ENCODE measurements at places on chromosomes 16 and 17. TPM values are rescaled to one million over a fixed set of nuclear protein-coding genes. Genes with fewer than 3 reads are reported as not detected.

GRCh38 chr17:9355846-9356245 lies 219.8 kb downstream of the STX8 start:
- peaks cover 5% of the 10 kb centered on the region for H3K27me3 ChIP-seq
- no peak overlapping the region for H3K4me3 ChIP-seq
- H3K36me3 ChIP-seq = no peaks in the 10 kb centered on the region
- H3K4me1 ChIP-seq = peaks cover 24% of the 10 kb centered on the region
- DNase-seq = no peak

DNA sequence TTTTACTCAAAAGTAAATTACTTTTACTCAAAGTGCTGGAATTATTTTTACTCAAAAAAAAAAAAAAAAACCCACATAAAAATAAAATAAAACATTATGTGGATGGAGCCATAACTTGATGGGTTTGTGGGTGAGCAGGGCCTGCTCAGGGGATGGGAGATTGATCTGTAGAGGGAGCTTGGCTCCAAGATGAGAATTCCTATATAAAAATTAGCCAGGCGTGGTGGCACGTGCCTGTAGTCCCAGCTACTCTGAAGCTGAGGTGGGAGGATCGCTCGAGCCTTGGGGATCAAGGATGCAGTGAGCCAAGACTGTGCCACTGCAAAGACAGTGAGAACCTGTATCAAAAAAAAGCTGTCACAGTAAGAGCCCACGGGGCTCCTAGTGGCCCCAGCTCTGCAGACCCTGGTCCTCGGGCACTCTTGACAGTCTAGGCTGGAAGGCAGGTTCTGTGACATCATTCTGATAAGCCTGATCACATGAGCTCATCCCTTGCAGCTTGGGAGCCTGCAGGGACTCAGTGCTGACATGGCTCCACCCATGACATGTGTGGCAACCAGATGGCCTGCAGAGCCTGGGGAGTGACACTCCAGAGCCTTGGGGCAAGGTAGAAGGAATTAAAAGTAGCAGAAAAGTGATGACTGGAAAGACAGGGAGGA lies 42.5 kb downstream of the ST3GAL2 start:
- DNase-seq = peak; percentile 91
- peaks cover 52% of the 10 kb centered on the region for H3K4me1 ChIP-seq
- H3K36me3 ChIP-seq = no peaks in the 10 kb centered on the region
- H3K4me3 ChIP-seq = peak overlapping the region; percentile 73
- H3K27ac ChIP-seq = peak overlapping the region; percentile 99

DNA sequence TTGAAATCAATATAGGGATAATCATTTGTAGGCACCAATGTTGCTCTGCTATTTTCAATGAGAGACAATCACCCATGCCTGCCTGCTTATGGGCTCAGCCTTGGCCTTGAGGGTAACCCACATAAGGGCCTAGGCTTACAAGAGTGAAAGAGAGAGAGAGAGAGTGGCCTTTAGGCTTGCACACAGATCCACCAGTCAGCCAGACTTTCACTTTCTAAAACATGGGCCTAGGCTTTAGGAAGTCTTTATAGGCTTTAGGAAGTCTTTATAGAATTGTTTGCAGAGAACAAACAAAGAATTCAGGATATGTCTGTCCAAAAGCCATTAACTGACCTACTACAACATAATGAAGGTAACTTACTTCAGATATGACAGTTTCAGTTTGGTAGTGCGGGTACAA lies 3.4 kb downstream of the ABCA9 start:
- no peaks in the 10 kb centered on the region for H3K36me3 ChIP-seq
- no peak overlapping the region for H3K4me3 ChIP-seq
- DNase-seq = no peak

DNA sequence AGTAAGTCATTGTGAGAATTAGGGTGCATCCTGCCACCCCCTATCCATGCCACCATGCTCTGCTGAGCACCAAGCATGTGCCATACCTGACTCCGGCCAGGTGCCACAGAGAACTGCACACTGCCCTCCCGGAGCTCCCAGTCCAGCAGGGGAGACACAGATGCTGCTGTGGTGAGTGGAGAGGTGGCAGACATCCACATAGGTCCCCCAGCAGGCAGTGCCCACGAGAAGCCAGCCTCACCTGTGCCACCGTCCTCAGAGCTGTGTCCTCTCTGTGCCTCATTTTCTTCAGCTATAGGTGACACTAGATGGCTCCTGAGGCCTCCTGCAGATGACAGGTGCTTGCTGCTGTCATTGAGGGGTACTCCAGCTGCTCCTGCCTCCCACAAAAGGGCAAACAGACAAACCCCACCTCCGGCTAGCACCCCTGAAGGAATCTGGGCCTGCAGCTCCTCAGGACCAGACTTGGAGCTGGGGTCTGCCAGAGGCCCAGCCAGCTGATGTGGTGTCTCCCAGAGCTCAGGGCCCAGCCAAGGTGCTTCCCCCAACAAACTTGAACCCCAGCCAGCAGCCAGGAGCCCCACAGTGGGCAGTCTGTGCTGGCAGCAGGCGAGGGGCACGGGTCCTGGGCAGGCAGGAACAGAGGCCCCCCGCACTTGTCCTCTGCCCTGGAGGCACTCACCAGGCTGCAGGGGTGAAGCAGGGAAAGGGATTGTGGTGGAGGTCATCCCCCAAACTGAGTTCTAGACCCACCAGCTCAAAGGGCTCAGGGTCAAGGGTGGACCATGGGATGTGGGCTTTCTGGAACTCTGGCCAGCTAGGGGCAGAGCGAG lies 17.1 kb downstream of the FOXJ1 start:
- H3K36me3 ChIP-seq = no peaks in the 10 kb centered on the region
- no peak overlapping the region for H3K27ac ChIP-seq

- H3K36me3 ChIP-seq = no peaks in the 10 kb centered on the region
- no peak for DNase-seq
- peaks cover 36% of the 10 kb centered on the region for H3K4me1 ChIP-seq
- no peak overlapping the region for H3K4me3 ChIP-seq
Measured at GRCh38 chr17:40107522-40108174, 7.3 kb upstream of the NR1D1 start.

DNA sequence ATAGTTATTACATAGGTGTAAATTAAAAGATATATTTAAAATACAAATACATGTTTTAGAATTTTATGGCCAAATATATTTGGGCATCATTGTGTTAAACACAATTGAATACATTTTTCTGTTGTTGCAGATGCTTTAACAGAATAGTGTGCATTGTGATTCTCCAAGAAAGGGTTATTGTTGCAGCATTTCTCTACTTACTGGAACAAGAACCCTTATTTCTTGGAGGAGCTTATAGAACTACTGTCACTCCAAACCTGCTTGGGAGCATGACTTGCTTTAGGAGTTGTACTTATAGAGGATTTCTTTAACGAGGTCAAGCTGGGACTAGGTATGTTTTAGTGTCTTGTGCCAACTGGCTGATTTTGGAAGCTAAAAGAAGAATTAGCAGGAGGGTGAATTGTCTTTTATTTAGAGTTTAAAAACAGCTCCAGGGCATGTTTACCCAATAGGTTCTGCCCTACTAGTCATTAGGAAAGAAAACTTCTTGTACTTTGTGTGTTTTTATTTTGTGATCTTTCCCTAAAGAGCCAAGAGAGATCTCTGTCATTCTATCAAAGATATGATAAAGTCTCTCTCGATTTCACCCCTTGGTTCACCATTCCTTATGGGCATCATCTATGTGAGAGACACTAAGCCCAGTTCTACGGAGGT lies 279.8 kb upstream of the SALL1 start:
- H3K27me3 ChIP-seq = peaks cover 6% of the 10 kb centered on the region
- H3K4me1 ChIP-seq = peaks cover 5% of the 10 kb centered on the region
- no peaks in the 10 kb centered on the region for H3K36me3 ChIP-seq
- H3K4me3 ChIP-seq = no peak overlapping the region
- no peak overlapping the region for H3K27ac ChIP-seq
- DNase-seq = no peak

GRCh38 chr17:62867303-62867702 lies 59.2 kb upstream of the MARCHF10 start:
- peaks cover 3% of the 10 kb centered on the region for H3K27me3 ChIP-seq
- no peaks in the 10 kb centered on the region for H3K36me3 ChIP-seq
- H3K27ac ChIP-seq = no peak overlapping the region
- H3K4me3 ChIP-seq = no peak overlapping the region

The CLEC18C gene
- 0.66 TPM for total RNA-seq

DNA sequence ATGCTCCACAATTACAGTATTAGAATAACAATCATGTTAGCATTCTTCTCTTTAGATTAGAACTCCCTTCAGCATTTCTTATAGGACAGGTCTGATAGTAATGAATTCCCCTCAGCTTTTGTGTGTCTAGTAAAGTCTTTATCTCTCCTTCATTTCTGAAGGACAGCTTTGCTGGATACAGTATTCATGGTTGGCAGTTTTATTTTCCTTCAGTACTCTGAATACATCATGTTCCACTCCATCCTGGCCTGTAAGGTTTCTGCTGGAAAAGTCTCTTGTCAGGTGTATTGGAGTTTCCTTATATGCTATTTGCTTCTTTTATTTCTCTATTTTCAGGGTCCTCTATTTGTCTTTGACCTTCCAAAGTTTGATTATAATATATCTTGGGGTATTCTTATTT lies 4.0 kb upstream of the ABCA10 start:
- no peak for DNase-seq
- H3K4me1 ChIP-seq = no peaks in the 10 kb centered on the region
- no peaks in the 10 kb centered on the region for H3K27me3 ChIP-seq
- H3K36me3 ChIP-seq = peaks cover 8% of the 10 kb centered on the region

DNA sequence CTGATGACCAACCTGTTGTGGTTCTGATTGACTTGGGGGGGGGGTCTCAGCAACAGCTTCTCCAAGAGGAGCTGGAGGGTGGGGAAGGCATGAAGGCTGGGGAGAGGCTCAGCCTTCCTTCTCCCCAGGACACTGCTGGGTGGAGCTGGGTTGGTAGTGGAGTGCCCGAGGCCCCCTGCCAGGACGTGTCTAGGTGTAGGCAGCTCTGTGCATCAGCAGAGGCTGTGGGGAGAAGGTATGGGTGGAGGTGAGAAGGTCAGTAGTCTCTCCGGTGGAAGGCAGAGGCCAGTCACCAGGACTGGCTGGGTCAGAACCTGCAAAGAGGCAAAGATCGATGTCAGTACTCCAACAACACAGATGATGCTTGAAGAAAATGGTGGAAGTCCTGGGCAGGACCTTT lies 3.9 kb downstream of the CHAD start:
- no peak overlapping the region for H3K27ac ChIP-seq
- DNase-seq = no peak
- H3K4me1 ChIP-seq = peaks cover 6% of the 10 kb centered on the region
- H3K27me3 ChIP-seq = peaks cover 11% of the 10 kb centered on the region
- H3K36me3 ChIP-seq = no peaks in the 10 kb centered on the region

- peak; percentile 19 for DNase-seq
- no peak overlapping the region for H3K27ac ChIP-seq
- H3K27me3 ChIP-seq = no peaks in the 10 kb centered on the region
- no peak overlapping the region for H3K4me3 ChIP-seq
- H3K4me1 ChIP-seq = peaks cover 17% of the 10 kb centered on the region
Measured at GRCh38 chr17:72622661-72623433, 469.6 kb downstream of the SLC39A11 start.

The CUEDC1 gene
- 22.9 TPM for total RNA-seq

- no peak overlapping the region for H3K4me3 ChIP-seq
- no peak overlapping the region for H3K27ac ChIP-seq
- DNase-seq = no peak
- H3K36me3 ChIP-seq = no peaks in the 10 kb centered on the region
Measured at GRCh38 chr17:74785981-74786360, 9.8 kb upstream of the NAT9 start.

DNA sequence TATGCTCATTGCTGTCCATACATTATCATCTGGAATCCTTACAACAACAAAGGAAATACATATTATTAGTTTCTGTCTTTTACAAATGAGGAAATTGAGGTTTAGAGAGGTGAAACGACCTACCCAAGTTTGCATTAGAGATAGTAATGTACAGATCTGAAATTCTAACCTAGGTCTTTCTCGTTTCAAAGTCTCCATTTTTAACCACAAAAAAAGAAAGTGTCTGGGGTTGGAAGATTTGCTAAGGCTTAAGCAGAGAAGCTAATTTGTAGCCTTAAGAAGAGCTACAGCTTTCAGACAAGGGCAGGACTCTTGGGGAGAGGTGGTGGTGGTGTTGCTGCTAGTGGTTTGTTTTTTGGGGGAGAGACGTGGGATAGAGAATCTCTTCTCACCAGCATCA lies 19.2 kb downstream of the CIITA start:
- H3K4me3 ChIP-seq = no peak overlapping the region
- H3K27ac ChIP-seq = no peak overlapping the region

- DNase-seq = no peak
- no peak overlapping the region for H3K27ac ChIP-seq
- peaks cover 3% of the 10 kb centered on the region for H3K27me3 ChIP-seq
- H3K4me1 ChIP-seq = peaks cover 16% of the 10 kb centered on the region
- H3K4me3 ChIP-seq = no peak overlapping the region
- H3K36me3 ChIP-seq = no peaks in the 10 kb centered on the region
Measured at GRCh38 chr17:16473044-16474011, 18.7 kb downstream of the LRRC75A start.

The GAS7 gene
- total RNA-seq = 2.0 TPM

The TNP2 gene
- not detected for total RNA-seq

GRCh38 chr17:73138541-73139138 lies 26.2 kb upstream of the SSTR2 start:
- no peak overlapping the region for H3K27ac ChIP-seq
- H3K27me3 ChIP-seq = no peaks in the 10 kb centered on the region
- peaks cover 9% of the 10 kb centered on the region for H3K36me3 ChIP-seq
- peak; percentile 25 for DNase-seq

The RGS11 gene
- total RNA-seq = 18.2 TPM

The ABCC12 gene
- total RNA-seq = not detected

- no peak for DNase-seq
- no peak overlapping the region for H3K4me3 ChIP-seq
- H3K27me3 ChIP-seq = peaks cover 9% of the 10 kb centered on the region
Measured at GRCh38 chr17:73160980-73161630, 3.7 kb upstream of the SSTR2 start.

- H3K27me3 ChIP-seq = peaks cover 4% of the 10 kb centered on the region
- H3K4me1 ChIP-seq = peaks cover 9% of the 10 kb centered on the region
- H3K36me3 ChIP-seq = no peaks in the 10 kb centered on the region
- peak overlapping the region; percentile 72 for H3K4me3 ChIP-seq
- DNase-seq = no peak
Measured at GRCh38 chr17:2338315-2338657, 985 bp downstream of the SGSM2 start.

DNA sequence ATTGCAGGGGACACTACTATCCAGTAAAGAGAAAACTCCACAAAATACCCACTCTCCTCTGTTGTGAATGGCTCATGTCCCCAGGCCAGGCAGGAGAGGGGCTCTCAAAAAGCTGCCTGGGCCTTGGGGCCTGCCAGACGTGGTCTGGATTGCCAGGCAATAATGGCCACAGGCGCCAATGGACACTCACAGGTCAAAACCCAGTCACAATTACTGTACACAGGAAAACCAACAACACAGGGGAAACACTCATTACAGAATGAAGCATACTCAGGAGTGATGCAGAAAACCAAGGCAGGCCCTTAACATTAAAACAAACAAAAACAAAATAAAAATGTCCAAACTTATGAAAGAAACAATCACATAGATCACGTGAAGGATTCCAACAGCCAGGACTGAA lies 35.1 kb upstream of the SREBF1 start:
- DNase-seq = no peak
- H3K4me3 ChIP-seq = peak overlapping the region; percentile 32
- no peaks in the 10 kb centered on the region for H3K36me3 ChIP-seq
- peaks cover 53% of the 10 kb centered on the region for H3K4me1 ChIP-seq
- peak overlapping the region; percentile 25 for H3K27ac ChIP-seq

The INCA1 gene
- total RNA-seq = 0.44 TPM

Data from glutamatergic neuron (in vitro differentiated cells).